ENCODE measurements at places on chromosomes 5 and 9.

DNA sequence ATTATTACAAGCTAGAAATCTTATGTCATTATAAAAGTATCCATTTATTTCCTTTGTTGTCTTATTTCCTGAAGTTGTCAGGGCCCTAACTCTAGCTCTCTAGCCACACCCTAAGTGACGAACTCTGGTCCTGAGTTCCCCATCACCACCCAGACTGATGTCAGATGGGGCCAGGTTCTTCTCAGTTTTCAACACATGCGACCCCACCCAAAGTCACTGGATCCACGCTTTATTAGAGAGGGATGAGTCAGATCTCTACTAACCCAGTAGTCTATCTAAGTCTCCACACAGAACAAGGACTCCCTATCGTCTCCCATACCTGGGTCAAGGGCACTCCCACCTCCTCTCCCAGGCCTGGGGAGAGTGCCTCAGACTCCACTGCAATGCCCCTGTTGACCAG, 6.8 kb upstream of the FEM1C start:
- no peak for DNase-seq

DNA sequence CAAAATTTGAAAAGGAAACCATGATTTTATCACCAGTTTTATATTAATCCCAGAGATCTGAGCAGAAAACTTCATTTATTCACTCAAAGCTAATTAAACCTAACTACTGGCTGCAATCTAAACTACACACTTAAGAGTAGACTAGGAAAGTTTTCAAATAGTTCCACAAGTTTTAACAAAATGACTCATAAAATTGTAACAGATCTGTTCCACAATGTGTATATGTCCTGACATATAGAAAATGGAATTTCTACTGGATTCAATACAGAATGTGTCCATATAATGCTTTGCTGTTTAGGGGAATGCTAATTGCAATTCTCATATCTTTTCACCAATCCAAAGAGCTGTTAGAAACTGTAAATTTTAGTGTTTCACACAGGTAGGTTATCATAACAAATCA, 40.3 kb upstream of the ADAMTSL1 start:
- no peak for DNase-seq

DNA sequence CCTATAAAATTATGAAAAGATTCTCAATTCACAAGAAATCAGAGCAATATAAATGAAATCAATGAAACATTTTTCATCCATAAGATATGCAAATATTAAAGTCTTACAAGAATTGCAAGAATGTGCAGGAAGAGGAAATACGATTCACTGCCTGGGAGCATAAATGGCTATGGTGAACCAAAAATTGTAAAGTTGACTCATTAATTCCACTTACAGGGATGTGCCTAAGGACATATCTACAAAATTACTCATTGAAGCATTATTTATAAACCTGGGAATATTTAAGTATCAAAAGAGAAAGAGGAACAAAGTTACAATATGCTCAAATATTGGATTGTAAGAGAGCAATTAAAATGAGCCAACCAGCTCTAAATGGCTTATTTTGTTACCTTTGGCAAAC, 6.9 kb upstream of the NIPSNAP3A start:
- DNase-seq = peak; percentile 42

GRCh38 chr5:1543398-1544293, 19.9 kb upstream of the LPCAT1 start:
- no peak for DNase-seq

GRCh38 chr5:65663804-65664521, 39.1 kb downstream of the SHLD3 start:
- no peak for DNase-seq

DNA sequence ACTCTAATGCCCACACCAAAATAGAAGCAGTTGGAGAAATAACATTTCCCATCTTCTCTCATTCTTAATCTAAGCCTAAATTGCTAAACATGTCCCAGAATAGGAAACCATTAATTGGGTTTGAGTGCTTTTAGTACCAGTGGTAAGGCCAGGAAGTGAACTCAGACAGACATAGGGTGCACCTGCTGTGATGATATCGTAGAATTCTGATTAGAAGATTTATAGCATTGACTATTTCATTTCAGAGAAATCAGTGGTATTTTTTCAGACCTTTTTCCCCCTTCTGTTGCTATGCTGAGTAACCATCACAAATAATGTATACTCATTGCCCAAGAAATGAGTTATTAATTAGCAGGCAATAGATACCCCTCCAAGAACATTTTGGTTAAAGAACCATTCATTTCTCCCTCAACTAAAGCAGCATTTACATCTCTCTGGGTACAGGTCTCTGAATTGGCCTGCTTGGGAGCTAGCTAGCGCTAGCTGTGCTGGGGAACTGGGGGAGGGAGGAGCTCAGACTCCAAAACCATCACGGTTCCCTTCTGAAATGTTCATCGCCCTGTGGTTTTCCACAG, 7.3 kb downstream of the GLRX start:
- DNase-seq = no peak

DNA sequence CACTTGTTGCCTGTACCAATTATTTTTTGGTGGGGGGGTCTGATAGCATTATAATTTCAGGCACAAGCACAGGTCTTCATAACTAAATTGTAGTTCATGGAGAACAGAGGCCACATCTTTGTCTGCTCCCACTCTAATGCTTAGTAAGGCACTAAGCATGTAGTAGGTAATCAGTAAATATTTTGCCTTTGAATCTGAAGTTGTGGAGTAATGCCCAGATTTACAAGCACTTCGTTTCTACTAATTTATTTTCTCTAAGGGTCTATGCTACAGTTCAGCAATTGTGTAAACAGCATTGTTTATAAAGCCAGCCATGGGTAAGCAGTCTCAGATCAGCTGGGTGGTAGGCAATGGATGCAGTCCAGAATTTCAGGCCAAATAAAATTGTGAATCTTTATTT, 78.6 kb downstream of the GRIA1 start:
- DNase-seq = no peak

DNA sequence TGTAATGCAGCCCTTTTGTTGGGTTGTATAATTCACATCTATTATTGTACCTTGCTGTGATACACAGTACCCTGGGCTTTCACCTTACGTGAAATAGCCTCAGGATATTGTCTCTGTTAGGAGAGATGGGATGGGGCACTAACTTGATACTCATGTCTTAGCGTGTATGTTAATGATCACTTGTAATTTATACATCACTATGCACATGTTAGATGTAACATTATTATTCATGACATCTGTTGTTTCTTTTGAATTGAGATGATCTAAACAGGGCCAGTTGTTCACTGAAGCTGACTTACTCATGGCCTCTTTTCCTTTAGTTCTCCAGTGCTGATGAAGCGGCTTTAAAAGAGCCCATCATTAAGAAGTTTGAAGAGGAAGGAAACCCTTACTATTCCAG, 65.2 kb downstream of the MCCC2 start:
- DNase-seq = no peak

- no peak for DNase-seq
Observed at GRCh38 chr5:169580964-169581363, 2.6 kb upstream of the SPDL1 start.

GRCh38 chr9:12183321-12183720, 509.9 kb upstream of the TYRP1 start:
- DNase-seq = no peak

DNA sequence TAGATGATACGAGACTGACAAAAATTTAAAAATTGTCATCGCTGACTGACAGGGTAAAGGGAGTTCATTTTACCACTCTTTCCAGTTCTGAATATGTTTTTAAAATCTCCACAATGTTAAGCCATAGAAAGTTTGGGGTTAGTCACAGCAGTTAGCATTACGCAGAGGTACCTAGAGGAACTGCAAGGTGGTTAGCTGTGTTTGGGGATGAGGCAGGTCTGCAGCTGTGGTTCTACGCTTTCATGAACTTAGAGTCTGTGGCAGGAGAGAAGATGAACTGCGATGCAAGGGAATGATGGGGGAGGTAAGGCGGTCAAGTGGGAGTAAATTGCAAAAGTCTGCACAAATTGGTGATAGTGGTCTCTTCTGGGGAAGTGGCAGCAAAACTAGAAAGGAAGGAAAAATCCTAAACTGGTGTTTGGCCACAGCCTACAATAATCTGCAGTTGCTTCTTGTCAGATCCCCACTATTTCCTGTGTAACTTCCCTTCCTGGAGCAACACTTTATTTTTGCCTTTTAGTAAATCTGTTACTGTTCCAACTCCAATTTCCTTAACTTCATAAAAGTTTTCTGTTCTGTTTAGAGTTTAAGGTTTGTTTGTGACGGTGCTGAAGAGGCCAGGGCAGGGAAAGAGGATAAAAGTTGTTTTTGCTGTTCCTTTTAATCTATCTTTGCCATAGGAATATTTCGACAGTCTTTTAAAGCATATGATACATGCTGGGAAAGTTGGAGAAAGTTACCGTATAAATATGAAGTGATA, 38.6 kb upstream of the SNX2 start:
- no peak for DNase-seq

- DNase-seq = no peak
Observed at GRCh38 chr5:23877847-23878246, 370.4 kb downstream of the PRDM9 start.

DNA sequence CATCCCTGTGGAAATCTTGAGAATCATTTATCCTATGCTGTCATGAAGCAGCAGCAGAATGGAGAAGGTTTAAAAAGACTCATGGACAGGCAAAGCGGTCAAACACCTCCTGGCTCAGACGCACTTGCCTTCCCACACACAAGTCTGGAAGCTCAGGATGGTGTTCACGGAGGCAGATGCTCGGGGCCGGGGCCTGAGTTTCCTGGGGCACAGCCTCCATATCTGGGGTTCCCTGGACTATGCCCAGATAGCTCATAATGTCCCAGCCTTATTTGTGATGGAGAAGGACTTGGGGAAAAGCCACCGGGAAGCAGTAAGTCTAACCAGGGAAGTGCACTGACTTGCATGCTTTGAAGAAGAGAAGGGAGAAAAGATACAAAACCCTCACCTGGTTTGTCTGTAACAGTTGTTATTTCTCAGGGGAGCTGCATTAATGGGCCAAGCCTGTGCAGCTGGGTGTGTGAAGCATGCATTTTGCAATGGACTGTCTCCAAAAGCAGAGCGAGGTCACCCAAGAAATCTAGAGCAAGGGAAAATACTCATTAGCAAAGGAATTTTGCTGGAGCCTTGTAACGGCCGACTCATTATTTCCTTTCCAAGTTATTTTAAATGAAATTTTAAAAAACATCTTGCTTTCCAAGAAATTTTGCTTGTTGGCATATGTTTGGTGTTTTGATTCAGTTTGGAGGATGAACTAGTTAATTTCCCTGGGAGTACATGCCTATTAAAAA, 3.4 kb downstream of the S1PR3 start:
- DNase-seq = no peak

DNA sequence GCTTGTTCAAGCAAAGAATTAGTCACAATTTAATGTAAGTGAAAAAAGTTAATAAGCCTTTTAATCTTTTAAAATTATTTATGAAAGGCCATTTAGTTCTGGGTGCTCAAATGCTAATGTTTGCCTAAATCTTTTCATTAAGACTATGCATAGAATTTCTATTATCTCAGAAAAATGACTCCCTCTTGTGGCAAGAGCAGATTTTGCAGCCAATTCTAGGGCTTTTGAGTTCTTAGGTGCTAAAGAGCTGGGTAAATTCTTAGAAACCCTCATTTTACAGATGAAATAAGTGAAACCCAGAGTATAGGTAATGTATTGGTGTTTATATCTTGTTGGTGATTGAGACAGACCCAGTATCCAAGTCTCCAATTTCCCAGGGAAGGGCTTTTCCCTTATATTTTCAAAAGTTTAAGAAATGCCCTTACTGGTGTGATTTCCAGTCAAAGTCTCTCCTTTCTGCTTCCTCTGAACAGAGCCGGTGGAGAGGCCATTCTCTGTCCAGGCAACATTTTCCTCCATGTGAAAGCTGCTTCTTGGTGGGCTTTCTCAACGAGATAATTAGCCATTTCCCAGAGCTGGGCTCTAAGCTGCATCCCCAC, 24.1 kb upstream of the PCSK5 start:
- DNase-seq = no peak

DNA sequence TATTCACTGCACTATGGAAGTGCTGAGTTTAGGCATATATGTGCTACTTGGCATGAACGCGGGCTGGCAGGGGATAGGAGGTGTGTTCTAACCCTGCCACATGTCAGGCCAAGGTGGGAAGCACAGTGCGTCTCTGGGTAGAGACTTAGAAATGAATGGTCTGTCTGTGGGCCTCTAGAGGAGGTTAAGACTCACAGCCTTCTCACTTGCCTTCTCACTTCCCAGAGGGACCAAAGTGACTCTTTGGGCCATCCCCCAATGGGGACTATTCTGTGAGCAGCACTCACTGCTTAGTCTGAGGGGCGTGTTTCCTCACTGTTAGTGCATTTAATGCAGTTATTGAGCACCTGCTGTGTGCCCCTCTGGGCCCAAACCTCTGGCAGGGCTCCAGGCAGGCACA, 2.4 kb upstream of the PITX1 start:
- no peak for DNase-seq

DNA sequence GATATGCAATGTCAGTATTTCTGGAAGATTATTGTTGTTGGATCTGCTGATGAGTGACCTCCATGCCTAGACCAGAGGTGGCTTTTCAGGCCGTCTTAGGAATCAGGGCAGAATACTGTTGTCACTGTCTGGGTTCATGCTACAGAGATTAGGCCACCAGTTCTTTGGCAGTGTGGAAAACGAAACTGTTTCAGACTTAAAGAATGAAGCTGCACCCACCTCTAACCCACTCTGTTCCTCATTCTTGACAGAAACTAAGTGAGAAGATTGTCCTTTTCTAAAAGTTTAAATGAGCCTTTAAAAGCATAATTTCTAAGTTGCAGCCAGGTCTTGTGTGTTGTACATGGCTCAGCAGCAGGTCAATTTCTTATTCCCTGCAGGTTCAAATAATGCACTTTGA, 444.3 kb downstream of the ENC1 start:
- DNase-seq = no peak

- no peak for DNase-seq
Observed at GRCh38 chr5:135249658-135250057, 149.4 kb downstream of the MACROH2A1 start.

DNA sequence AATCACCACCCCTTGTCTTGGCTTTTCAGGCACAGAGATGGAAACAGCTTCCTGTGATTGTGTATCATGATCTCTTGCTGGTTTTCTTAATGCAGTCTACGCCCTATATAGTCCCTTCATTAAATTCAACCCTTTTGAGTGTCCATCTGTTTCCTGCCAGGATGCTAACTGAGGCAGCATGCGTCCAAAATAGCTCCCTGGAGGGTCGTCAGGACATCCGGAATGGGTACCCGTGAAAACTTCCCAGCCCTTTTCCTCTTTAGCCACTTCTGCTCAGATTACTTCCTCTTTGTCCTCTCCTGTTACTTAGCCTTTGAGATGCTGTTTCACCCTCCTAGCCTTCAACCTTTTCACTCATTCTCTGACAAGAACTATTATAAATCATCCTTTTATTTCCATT, 79.8 kb upstream of the KLF9 start:
- no peak for DNase-seq

- no peak for DNase-seq
Observed at GRCh38 chr5:178445534-178445933, 144.7 kb downstream of the COL23A1 start.

DNA sequence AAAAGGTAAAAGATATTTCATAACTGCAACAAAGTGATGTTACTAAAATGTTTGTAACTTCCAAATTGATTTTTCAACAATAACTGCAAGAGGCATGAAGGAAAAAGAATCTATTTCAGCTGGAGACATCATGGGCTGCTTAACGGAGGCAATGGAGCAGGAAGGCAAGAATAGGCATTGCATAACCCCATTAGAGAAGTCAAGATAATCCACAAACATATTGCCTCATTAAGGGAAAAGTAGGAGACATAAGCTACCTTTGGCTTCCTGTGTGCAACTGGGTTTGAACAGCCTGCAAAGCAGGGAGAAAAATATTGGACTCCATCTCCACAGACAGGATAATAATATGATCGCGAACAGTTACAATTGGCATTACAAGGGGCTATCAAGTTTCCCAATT, 46.7 kb downstream of the SLCO4C1 start:
- DNase-seq = no peak

- no peak for DNase-seq
Observed at GRCh38 chr5:111404270-111404769, 108.0 kb downstream of the STARD4 start.

Data from keratinocyte (primary cell).